ENCODE measurements at places on chromosomes 4 and X.

DNA sequence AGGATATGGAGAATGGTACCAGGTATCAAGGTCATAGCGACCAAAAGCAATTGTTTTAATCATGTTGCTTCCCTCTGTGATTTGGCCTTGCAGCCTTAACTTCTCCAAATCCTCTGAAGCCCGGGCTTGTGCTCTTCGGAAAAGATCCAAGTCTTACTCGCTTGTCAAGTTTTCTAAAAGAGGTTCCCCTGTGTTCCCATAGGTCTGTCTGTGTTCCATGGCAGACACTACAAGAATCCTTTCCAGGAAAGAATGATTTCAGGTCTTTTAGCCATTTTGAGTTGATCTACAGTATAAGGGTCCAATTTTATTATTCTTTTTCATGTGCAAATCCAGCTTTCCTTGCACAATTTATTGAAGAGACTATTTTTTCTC lies 710.6 kb upstream of the DIAPH2 start:
- H3K36me3 ChIP-seq: no peaks in the 10 kb centered on the region
- no peak overlapping the region for H3K4me3 ChIP-seq
- no peak for DNase-seq
- H3K4me1 ChIP-seq: no peaks in the 10 kb centered on the region

DNA sequence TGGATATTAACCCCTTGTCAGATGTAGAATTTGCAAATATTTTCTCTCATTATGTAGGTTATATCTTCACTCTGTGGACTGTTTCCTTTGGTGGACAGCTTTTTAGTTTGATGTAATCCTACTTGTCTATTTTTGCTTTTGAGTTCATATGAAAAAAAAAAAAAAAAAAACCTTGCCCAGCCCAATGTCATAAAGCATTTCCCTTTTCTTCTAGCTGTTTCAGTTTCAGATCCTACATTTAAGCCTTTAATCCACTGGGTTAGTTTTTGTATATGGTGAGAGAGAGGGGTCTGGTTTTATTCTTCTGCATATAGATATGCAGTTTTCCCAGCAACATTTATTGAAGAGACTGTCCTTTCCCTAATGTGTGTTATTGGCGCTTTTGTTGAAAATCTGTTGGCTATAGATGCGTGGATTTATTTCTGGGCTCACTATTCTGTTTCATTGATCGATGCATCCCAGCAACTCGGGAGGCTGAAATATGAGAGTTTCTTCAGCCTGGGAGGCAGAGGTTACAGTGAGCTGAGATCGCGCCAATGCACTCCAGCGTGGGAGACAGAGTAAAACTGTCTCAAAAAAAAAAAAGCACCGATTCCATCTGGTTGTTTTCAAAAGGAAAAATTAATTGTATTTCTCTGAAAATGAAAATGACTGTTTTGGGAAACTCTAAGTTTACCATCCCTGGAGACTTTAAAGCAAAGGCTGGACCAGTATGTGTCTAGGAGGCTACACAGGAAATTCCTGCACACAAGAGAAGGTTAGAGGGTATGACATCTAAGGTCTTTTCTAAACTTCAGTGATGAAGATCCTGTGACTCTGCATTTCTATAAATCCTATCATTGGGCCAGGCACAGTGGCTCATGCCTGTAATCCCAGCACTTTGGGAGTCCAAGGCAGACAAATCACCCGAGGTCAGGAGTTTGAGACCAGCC lies 35.6 kb downstream of the STEEP1 start:
- H3K4me1 ChIP-seq: no peaks in the 10 kb centered on the region
- H3K4me3 ChIP-seq: no peak overlapping the region
- H3K36me3 ChIP-seq: no peaks in the 10 kb centered on the region

GRCh38 chr4:41701983-41702382 lies 46.5 kb downstream of the PHOX2B start:
- DNase-seq: no peak
- no peak overlapping the region for H3K4me3 ChIP-seq
- H3K36me3 ChIP-seq: no peaks in the 10 kb centered on the region
- no peak overlapping the region for H3K27ac ChIP-seq

DNA sequence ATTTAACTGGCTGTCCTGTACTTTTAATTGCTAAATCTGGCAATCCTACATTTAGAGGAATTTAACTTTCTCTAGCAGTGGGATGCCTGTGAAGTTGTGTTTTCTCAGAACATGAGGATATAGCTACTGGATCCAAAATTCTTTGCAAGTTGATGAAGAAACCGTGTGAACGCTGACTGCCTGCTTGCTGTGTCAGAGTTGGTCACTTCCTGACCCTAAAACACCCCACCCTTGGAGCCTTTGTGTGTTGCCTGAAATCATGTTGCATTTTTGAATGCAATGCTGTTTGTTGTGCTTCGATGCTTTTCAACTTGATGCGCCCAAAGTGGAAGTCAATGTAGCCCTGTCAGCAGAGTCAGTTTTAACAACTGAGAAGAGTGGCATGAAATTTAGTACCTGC lies 211.2 kb downstream of the ANK2 start:
- H3K27me3 ChIP-seq: no peaks in the 10 kb centered on the region
- no peak overlapping the region for H3K27ac ChIP-seq
- no peak overlapping the region for H3K4me3 ChIP-seq
- no peaks in the 10 kb centered on the region for H3K36me3 ChIP-seq
- H3K4me1 ChIP-seq: no peaks in the 10 kb centered on the region

DNA sequence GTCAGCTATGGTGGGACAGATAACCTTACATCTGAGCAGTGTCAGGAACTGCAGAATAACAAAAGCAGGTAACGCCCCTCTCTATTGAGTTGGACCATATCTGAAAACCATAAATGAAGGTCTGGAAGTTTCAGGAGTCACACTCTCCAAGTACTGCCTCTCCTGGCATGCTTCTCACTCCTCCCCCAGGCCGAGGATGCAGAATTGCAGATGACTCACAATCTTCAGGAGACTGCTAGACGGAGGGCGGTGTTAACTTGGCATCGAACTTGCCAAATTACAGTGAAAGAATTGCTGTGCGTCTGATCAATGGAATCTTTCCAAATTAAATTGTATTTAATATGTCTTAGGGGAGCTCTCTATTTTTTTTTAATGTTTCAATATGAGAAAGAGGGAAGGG lies 67.1 kb upstream of the TRIM2 start:
- H3K27me3 ChIP-seq: peaks cover under 1% of the 10 kb centered on the region
- no peaks in the 10 kb centered on the region for H3K36me3 ChIP-seq
- DNase-seq: no peak
- peaks cover 8% of the 10 kb centered on the region for H3K4me1 ChIP-seq
- no peak overlapping the region for H3K4me3 ChIP-seq

DNA sequence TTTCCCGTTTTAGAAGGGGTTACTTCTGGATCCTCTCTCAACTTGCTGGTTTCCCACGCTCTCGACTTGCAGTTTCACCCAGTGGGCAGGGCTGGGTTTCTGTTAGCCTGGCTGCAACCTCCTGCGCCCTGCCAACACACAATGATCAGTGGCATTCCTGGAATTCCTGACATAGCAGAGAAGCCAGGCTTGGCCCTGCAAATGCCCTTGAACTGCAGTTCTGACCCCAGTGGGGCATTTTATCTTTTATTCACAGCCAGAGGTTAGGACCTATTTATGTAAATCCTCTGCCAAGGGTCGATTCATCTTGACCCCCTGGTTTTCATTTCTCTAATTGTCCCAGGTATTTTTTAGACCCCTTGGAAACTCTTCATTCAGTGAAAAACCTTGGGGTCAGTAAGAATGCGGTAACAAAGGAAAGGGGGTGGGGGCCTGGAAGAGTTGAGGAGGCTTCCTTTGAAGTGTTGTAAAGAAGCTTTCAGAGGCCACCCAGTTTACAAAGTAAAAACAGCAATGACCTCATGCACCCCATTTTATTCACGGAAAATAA lies 217.6 kb downstream of the ZNF674 start:
- H3K36me3 ChIP-seq: peaks cover 4% of the 10 kb centered on the region
- H3K4me3 ChIP-seq: peak overlapping the region; percentile 65
- H3K27ac ChIP-seq: peak overlapping the region; percentile 97
- peaks cover 18% of the 10 kb centered on the region for H3K4me1 ChIP-seq

- H3K27ac ChIP-seq: no peak overlapping the region
- H3K36me3 ChIP-seq: no peaks in the 10 kb centered on the region
- H3K4me3 ChIP-seq: no peak overlapping the region
These were observed 377 bp downstream of the CHRNA9 start for GRCh38 chr4:40335525-40335894.

- no peak overlapping the region for H3K27ac ChIP-seq
- H3K36me3 ChIP-seq: no peaks in the 10 kb centered on the region
- DNase-seq: no peak
- peaks cover 3% of the 10 kb centered on the region for H3K4me1 ChIP-seq
- H3K27me3 ChIP-seq: peaks cover 6% of the 10 kb centered on the region
These were observed 62.3 kb downstream of the FAM184B start for GRCh38 chr4:17719106-17719505.

DNA sequence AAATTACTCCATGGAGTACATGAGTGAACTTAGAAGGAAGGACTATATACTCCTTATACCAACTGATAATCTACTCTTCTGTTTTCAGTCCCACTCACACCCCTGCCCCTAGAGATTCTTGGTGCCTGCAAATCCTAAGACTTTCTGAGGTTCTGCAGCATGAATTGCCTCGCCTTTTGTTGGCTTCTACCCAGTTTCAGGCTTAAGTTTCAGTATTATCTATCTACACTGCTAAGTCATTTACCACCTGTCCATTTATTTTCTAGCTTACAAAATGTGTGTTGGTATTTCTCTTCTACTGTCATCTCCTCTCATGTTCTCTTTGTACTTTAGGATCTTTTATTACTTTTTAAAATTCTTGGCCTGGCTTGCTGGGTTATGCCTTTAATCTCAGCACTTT lies 94.4 kb upstream of the AMOT start:
- no peak overlapping the region for H3K27ac ChIP-seq
- no peak overlapping the region for H3K4me3 ChIP-seq
- DNase-seq: no peak
- H3K27me3 ChIP-seq: no peaks in the 10 kb centered on the region
- no peaks in the 10 kb centered on the region for H3K36me3 ChIP-seq
- H3K4me1 ChIP-seq: no peaks in the 10 kb centered on the region

DNA sequence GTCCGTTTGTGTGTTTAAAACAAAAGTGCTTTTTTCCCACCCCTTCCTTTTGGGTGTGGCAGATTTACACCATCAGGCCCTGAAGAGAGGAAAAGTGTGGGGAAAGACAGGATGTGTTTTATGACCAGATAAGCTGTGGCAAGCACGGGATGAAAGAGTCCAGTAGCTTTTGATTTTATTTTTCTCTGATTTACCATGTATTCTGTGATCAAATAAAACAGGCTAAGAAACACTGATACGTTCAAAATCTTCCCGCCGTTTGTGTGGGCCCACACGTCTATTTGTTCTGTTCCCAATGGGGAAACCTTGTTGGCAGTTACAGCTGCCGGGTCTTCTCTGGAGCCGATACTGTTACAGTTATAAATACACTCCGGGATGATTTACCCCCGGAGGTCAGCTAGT lies 10.8 kb downstream of the LRP2BP start:
- no peak for DNase-seq
- no peak overlapping the region for H3K4me3 ChIP-seq
- H3K36me3 ChIP-seq: peaks cover 10% of the 10 kb centered on the region
- H3K27ac ChIP-seq: no peak overlapping the region
- no peaks in the 10 kb centered on the region for H3K27me3 ChIP-seq

DNA sequence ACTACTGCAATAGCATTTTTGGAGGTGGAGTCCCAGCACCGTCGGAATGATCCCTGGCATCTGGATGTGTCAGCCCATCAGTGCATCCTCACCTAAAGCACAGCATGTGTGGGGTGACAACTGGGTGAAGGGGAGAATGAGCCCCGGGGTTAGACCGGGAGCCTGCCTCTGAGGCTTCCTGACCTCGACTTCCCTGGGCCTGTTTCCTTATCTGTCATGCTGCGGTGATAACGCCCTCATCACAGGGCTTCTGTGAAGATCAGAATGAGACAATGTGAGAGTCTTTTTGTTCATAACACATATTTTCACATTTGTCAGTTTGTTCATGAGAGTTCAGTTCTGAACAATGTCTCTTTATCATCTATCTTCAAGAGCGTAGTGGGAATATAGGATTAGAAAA lies 31.1 kb upstream of the PDLIM3 start:
- H3K36me3 ChIP-seq: no peaks in the 10 kb centered on the region
- no peaks in the 10 kb centered on the region for H3K27me3 ChIP-seq
- H3K4me3 ChIP-seq: no peak overlapping the region
- DNase-seq: no peak

GRCh38 chrX:119687661-119688413 lies 5.1 kb downstream of the SEPTIN6 start:
- H3K4me1 ChIP-seq: peaks cover 9% of the 10 kb centered on the region
- no peak overlapping the region for H3K4me3 ChIP-seq
- no peaks in the 10 kb centered on the region for H3K36me3 ChIP-seq
- H3K27me3 ChIP-seq: no peaks in the 10 kb centered on the region
- H3K27ac ChIP-seq: no peak overlapping the region

DNA sequence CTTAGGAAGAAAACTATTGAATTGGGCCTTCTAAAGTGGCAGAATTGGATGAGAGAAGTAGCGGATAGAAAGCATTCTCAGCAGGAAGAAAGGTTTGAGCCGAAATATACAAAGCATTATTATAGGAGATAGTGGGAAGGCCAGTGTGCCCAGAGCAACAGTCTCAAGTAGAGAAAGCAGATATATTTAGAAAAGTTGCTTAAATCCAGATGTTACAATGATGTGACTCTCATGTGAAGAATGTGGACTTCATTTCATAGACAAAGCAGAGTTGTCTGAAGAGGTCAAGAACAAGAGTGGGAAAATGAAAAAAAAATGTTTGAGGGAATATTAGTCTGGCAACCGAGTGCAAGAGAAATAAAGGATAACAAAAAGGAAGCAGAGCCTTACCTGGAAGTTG lies 66.9 kb downstream of the SYNPO2 start:
- no peak for DNase-seq
- no peaks in the 10 kb centered on the region for H3K36me3 ChIP-seq
- H3K27ac ChIP-seq: no peak overlapping the region
- H3K4me3 ChIP-seq: no peak overlapping the region
- H3K27me3 ChIP-seq: no peaks in the 10 kb centered on the region
- H3K4me1 ChIP-seq: no peaks in the 10 kb centered on the region

DNA sequence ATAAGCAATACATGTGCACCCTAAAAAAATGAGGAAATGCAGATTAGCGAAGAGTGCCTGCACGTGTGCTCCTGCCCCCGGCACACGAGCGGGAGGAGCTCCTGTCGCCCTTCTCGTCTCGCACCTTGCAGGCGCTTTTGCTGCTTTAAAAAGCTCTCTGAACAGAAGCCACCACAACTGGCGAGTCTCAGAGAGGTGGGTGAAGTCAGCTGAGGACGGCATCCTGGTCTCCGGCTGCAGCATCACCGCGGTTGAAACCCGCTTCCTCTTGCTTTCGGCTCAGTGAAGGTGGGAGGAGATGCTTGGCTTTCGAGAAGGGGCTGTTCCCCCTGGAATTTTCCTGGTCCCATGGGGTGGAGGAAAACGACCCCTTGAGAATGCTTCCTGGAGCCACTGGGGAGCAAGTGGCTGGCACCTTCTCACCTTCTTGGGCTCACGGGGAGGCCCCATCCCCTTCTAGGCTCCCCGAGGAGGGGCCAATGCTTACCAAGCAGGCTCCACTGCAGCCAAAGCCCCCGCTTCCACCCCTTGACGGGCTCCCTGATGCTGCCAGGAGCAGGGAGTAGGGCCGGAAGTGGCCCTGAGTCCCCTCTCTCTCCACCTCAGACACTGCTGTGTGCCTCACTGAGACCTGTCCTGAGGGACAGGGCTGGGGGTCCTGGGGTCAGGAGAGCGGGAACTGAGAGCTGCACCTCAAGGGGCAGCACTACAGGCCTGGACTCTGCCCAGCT lies 29.2 kb upstream of the MXD4 start:
- no peaks in the 10 kb centered on the region for H3K27me3 ChIP-seq
- H3K4me3 ChIP-seq: no peak overlapping the region
- no peak for DNase-seq
- no peak overlapping the region for H3K27ac ChIP-seq
- peaks cover 1% of the 10 kb centered on the region for H3K4me1 ChIP-seq

- no peak overlapping the region for H3K27ac ChIP-seq
- H3K4me3 ChIP-seq: no peak overlapping the region
- H3K27me3 ChIP-seq: peaks cover 12% of the 10 kb centered on the region
- H3K4me1 ChIP-seq: peaks cover 1% of the 10 kb centered on the region
- peak; percentile 55 for DNase-seq
- H3K36me3 ChIP-seq: no peaks in the 10 kb centered on the region
These were observed 316.7 kb upstream of the IGFBP7 start for GRCh38 chr4:57426779-57427395.
